ENCODE measurements at places on chromosomes 4 and X.

DNA sequence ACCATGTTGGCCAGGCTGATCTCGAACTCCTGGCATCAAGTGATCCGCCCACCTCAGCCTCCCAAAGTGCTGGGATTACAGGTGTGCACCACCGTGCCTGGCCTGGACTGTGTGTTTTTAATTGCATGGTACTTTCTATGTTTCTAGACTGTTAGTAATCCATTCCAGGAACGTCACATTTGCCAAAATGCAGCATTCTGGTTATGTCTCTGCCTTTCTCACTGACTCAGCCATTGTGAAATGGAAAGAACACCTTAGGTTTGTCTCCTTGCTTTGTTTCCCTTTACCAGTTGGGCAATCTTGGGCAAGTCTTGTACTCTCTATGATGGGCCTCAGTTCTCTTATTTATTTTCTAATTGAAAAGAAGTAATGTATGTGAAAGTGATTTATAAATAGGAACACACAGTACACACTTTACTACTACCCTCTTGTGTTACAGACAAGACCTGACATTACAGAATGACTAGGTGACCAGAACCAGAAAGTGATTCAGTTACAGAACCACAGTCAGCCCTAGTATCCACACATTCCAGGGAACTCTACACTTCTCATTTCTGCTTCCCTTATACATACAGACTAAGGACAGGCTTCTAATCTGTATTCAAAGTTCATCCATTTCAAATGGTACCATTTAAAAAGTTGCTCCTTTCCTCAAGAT, 187.1 kb downstream of the MGST2 start:
- DNase-seq = no peak

GRCh38 chr4:156132196-156132595, 178.5 kb upstream of the CTSO start:
- DNase-seq = no peak

DNA sequence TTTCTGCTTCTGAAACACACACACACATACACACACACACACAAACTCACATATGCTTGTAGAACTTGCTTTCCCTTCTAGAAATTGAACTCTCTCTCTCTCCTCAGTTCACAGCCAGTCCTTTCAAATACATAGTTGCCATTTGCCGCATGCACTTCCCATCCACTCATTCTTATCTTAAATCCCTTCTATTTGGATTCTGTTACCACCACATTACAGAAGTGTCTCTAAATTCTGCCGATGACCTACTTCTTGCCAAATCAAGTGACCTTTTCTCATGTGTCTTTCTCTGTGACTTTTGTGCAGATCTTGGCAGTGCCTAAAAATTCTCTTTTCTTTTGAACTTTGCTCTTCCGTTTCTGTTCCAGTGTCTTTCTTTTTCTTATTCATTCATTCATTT, 7.5 kb upstream of the MYOZ2 start:
- no peak for DNase-seq

DNA sequence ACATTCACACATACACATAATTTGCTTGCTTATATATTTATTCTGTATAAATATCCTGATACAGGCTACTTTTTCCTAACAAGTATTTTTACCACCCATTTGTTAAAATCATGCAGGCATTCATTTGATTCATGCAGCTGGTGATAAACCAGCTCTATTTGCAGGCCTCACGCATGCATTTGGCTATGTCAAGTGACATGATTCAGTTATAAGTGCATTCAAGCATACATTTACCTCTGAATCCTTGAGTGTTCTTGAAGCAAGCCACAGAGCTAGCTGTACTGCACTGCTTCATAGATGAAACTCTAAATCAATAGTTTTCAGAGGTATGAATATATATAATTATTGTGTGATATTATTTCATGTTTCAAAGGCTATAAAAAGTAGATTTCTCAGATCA, 544.0 kb upstream of the AGA start:
- no peak for DNase-seq

DNA sequence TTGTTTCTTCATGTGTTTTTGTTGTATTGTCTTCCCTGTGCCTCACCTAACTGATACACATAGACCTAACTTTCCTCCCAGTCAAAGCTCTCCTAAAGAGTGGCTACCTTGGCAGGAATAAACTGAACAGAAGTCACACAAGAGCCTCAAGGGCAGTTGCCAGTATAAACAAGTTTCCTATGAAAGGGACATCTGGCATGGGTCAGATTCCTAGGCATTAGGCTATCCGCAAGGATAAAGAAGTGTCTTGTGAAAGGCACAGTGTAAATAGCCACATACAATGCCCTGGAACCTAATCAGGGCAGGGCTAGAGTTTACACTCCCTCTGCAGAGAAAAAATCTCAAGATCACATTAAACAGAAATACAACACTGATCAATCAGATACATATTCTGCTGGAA, 220.8 kb downstream of the SPANXN3 start:
- DNase-seq = no peak

- no peak for DNase-seq
These were observed 3.5 kb upstream of the IQSEC2 start for GRCh38 chrX:53284684-53285447.

GRCh38 chr4:38819569-38819968, 15.0 kb upstream of the TLR1 start:
- DNase-seq = no peak

GRCh38 chr4:36206603-36207311, 37.6 kb downstream of the ARAP2 start:
- no peak for DNase-seq

DNA sequence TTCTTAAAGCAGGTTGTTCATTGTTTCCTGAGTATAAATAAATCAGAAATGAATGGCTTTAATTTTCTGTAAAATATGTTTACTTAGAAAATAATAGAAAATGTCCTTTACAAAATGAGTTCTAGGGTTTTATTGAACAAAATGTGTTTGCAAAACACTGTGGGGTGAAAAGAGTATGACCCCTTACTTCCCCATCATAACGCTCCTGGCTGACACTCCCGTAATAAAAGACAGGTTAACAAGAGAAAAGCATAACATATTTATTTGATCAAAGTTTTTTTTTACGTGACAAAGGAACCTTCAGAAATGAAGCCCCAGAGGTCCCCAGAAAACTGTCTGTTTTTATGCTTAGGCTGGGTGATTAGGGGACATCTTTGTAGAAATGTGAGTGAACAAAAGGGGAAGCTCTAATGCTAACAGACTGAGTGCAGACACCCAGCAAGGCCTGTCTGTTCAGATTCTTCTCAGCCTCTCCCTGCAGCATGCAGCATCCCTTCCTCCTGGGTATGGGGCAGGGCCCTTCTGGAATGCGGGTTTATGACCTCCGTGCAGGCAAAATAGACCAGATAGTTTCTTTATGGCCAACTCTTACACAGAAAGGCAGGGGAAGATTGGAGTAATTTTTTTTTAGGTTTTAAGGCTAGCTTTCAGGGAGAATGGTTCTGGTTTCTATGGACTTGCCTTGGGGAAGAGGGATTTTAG, 26.1 kb downstream of the ZFP42 start:
- DNase-seq = no peak

DNA sequence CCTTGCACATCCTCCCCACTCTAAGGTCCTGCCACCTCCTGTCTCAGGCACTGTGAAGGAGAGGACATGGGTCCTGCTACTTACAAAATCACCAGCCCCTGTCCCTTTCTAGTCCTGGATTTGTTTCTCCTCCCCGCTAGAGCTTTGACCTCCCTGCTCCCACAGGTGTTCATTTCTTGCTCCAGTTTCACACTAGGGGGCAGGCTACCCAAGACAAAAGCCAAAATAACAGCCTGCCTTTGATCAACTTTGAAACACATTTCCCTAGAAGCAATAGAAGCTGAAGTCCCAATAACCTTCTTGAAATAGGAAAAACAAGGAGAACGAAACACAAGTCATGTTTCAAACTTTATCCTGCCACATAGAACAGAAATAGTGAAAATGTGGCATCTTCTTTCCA, 164.4 kb downstream of the QDPR start:
- DNase-seq = peak; percentile 24

GRCh38 chr4:158129694-158130093, 43.1 kb downstream of the GASK1B start:
- DNase-seq = no peak

DNA sequence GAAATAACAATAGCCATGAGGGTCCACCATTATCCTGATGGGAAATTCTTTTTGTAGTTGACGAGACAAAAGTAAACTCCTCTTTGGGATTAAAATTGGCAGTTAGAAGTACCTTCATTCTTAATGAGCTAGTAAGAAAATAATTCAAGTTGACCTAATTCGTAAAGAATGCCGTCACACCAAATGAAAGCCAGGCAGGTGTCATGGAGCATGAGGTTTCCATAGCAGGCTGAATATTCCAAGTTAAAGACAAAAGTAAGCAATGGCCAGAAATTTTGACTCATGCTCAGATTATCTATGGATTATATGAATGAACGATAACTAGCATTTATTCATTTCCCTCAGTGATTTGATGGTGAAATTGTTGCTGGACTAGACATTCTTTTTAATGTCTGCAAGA, 192.2 kb upstream of the FAT1 start:
- DNase-seq = no peak

DNA sequence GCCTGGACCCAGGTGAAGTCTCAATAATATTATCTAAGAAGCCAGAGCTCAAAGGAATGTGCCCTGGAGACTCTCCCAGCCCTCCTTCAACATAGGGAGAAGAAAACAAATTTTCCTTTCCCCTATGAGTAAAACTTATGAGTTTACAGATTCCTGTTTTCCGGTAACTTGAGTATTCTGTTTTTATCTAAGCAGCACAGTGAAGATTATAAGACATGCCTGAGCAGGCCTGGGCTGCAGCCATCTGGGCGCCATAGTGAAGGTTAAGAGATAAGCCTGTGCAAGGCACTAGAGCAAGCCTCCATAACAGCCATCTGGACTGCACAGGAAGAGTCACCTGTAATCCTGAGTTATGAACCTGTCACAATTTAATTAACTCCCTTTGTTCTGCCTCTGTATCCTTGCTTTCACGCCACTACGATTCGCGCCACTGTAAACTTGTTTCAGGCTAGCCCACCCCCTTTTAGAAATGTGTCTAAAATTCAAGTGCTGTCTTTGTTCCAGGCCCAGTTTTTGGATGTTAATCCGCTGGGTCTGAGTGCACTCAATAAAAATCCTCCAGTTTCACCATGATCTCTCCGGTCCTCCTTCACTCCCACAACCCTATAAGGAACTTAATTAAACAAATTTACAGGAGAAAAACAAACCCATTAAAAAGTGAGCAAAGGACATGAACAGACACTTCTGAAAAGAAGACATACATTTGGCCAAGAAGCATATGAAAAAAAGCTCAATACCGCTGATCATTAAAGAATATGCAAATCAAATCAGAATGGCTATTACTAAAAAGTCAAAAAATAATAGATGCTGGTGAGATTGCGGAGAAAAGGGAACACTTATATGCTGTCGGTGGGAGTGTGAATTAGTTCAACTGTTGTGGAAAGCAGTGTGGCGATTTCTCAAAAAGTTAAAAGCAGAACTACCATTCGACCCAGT, 189.5 kb downstream of the APBB2 start:
- DNase-seq = peak; percentile 5

DNA sequence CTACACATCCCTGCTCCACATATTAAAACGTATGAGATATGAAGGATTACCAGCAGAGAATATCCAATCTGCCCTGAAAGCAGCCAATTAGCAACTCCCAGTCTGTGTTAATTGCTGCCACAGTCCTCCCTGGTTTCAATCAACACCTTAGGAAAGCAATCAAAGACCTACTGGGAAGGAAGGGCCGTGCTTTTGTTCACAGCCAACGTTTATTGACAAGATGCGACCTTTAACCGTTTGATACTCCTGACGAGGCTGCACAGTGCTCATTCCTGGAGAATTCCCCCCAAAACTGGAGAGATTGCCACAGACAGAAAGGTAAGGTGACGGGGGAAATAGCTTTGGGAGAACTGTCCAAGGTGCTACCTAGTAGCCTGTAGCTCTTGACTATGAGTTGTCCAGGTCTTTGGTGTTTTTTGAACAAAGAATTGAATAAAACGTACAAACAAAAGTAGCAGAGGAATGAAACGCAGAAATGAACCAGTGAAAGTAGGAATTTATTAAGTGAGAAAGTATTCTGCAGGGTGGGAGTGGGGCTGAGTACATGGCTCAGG, 596.5 kb downstream of the NLGN4X start:
- DNase-seq = no peak

- no peak for DNase-seq
These were observed 22.1 kb downstream of the PPP1R2C start for GRCh38 chrX:42755815-42756214.

DNA sequence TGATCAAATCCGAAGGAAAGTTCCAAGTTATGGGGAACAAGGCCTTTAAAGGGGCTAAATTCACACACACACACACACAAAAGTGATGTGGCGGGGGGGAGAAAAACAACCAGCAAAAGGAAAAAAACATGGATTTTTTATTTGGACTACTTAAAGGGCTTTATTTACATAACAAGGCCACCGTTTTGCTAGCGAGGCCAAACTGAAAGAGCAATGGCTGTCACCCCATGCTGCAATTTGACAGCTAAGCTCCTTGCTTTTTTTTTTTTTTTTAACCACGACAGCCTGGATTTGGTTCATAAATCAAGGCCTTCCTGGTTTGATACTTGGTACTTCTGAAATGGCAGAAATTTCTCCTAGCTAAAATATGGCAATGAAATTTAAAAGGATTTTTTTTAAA, 99.6 kb upstream of the PTCHD1 start:
- no peak for DNase-seq

DNA sequence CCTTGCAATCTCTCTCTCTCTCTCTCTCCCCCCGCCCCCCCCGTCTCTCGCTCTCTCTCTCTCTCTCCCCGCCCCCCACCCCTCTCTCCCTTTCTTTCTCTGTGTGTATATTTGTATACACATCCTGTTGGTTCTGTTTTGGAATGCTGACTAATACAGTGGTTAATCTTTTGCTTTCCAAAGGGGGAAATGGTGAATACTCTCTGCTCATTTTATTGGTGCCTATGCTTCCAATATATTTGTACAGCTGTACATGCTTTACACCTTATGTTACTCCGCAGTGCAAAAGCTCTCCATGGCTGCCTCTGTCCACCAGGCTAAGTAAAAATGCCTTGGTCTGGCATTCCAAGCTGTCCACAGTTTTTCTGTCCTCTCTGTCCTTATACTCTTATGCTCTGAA, 158.8 kb downstream of the RBMX2 start:
- no peak for DNase-seq

GRCh38 chr4:165394275-165394674, 15.5 kb downstream of the CPE start:
- DNase-seq = no peak

DNA sequence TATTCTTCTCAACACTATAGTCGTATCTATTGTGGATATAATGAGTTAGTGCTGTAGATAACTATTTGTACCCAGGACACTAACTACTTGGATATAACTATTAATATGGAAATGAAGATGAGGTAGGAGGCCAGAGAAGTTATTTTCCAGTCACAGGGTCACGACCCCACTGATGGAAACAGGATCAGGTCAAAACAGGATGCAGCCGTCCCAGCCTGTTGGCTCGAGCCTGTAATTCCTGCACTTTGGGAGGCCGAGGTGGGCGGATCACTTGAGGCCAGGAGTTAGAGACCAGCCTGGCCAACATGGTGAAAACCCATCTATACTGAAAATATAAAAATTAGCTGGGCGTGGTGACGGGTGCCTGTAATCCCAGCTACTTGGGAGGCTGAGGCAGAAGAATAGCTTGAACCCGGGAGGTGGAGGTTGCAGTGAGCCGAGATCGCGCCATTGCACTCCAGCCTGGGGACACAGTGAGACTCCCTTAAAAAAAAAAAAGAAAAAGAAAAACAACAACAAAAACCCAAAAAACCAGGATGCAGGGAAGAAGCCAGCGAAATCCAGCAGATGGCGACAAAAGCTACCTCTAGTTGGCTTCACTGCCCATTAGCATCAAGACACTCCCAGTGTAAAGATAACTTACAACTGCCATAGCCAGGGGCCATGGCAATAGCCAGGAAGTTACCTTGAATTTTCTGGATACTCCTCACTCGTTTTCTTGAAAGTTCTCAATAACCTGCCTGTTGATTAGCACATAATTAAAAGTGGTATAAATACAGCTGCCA, 37.9 kb upstream of the NKAP start:
- peak; percentile 8 for DNase-seq

All from Jurkat, Clone E6-1 (cell line).